K562 (cell line): ENCODE measurements at places on chromosomes 6 and 20.

GRCh38 chr20:34704177-34705007 is at the start of gene TP53INP2:
TSS of gene TP53INP2 (plus strand) at chr20:34704344. CDS start at chr20:34708740, 4,396 bp downstream.
- DNase-seq = peak; percentile 95

DNA sequence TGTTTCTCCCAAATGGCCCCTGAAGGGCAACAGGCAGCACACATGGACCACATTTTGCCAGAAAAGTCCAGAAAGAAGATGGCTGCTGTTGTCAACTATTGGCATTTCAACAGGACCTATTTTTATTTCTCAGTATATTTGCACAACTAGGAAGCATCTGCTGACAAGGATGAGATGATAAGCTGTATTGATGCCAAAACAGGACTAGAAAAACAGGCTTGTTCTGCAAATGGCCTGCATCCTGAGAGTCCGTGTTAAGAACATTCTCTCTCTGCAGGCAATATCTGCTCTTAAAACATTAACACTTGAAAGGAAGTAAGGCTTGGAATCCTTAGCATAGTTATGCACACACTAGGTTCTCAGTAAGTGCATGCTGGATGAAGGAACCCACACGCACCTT is 283.7 kb downstream of the ESR1 start:
- no peak for DNase-seq

GRCh38 chr6:496649-497048 is 105.1 kb downstream of the IRF4 start:
- no peak for DNase-seq

DNA sequence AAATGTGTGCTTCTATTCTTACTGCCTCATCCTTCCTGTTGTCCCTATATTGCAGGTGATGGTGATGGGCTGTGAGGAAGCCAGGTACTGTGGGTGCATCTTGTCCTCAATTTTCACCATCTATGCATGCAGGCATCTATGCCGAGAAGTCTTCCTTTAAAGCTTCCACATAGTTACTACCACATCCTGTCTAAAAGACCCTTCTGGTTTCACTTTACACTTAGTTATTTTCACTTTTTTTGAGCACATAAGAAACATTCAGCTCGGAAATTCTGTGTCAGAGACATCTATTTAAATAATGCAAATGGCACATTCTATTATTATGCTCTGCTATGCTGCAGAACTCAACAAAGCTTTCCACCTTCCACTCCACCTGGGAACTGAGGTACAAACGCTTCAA is 28.2 kb upstream of the FABP7 start:
- DNase-seq = no peak

DNA sequence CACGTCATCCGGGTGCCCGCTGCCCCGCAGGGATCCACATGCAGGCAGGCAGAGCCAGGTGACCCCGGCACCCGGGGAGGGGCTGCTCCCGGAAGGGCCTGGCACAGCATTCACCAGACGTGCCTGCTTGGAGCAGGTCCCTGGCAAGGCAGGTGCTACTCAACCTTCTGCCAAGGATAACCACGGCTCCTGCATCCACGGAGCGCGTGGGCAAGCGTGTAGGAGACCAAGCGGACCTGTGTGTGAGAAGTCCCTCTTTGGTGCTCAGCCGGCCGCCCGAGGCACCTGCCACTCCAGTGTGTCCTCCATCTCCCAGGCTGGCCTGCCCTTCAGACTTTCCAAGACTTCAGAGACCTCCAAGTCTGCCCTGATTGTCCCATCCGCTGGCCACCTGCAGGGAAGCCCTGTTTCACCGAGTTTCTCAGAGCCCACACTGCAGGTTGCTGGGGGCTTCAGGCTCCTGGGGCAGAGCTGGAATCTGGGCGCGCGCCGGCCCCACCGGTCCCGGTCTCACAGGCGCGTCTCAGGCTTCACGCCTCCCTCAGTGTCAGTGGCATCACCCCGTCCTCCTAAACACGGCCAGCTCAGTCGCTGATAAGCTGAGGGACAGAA is 124.3 kb downstream of the DLL1 start:
- no peak for DNase-seq

- peak; percentile 87 for DNase-seq
These were observed 128.5 kb upstream of the CDYL start for GRCh38 chr6:4647414-4648365.

DNA sequence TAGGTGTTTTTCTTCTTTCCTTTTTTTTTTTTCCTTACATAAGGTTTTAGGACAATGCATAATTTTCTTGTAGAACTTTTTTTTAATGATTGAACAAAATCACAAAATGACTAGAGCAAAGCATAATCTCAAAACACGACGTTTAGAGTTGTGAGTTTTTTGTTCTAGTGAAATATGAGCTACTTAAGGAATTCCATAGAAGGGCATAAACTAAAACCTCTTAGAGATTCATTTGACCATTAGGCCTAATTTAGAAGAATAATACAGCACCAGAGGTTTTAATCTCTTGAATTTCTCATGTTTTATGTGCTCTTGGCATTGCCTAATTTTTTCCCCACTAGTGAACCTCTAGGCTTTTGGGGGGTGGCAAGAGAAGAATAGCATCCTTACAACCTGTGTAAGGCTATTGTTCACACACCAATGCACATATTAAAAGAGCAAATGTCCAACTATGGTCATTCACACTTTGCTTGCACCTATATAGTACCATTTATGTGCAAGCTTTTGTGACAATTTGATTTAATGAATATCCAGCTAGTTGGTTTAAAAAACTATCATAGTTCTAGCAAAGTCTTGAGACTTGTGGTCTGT is 44.6 kb downstream of the HMGN3 start:
- DNase-seq = no peak

DNA sequence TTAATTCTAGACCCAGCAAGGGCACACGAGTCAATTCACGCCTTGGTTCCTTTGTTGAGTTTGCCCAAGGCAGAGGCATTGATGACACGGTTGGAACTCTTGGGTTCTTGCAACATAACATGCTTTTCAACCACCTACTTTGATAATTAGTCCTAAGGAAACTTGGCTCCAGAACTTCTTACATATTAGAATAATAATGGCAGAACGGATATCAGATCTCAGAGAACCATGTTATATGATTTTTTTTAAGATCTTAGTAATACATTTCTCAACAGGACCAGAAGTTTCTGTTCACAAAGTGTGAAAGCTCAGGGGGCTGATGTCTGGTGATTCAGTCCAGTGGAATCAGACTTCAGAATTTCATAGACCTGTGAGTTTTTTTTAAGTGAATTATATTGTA is 19.2 kb downstream of the SPTLC3 start:
- no peak for DNase-seq
